Kidney capillary endothelial cell (primary cell): ENCODE measurements at places on chromosomes 7 and 10.
A peak's percentile ranks its signal among the peaks of the same experiment; 100 is the strongest.

DNA sequence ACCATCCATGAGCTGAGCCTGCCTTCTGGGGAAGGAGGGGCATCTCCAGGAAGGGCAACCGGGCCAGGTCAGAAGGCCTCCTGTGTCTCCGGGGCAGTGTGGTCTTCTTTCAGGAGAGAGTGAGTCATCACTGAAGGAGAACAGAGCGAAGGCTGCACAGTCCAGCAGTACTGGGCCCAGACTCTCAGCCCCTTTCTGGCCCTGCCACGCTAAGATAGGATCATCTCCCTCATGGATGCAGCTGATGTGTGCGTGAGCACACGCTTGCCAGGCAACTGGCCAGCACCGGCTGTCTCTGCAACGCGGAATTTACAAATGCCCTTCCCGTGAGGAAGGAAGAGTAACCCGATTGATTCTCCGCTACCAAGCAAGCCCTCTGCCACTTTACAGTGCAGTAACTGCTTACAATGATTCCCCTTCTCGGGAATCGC, 328.2 kb downstream of the TNS3 start:
- peak; percentile 53 for DNase-seq

GRCh38 chr10:127937915-127938463, 31.1 kb downstream of the PTPRE start:
- no peak for DNase-seq

- DNase-seq: no peak
These were observed 20.8 kb upstream of the ZNF862 start for GRCh38 chr7:149817301-149817771.

- no peak for DNase-seq
These were observed 69.1 kb downstream of the SRPK2 start for GRCh38 chr7:105319578-105319977.

DNA sequence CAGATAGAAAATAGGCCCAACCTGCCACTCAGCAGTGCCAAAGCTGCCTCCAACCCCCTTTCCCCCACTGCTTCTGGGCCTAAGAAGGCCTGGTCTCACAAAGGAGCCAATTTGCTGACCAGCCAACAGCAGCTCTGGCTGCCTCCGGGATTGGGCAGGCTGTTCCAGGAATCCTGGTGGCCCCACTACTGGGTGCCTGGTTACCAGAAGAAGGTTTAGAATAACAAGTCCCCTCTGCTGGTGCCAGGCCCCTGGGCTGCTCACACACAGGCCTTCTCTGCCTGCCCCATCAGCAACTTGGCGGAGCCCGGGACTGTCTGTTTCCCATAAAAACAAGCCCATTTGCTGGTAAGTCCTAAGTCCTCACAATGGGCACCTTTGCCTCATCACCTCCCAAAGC, 1.2 kb downstream of the PHKG1 start:
- DNase-seq: no peak

- peak; percentile 73 for DNase-seq
These were observed at the start of gene HHEX for GRCh38 chr10:92689663-92690210. TSS of gene HHEX (plus strand) at chr10:92689955. CDS start at chr10:92689987, 32 bp downstream.

DNA sequence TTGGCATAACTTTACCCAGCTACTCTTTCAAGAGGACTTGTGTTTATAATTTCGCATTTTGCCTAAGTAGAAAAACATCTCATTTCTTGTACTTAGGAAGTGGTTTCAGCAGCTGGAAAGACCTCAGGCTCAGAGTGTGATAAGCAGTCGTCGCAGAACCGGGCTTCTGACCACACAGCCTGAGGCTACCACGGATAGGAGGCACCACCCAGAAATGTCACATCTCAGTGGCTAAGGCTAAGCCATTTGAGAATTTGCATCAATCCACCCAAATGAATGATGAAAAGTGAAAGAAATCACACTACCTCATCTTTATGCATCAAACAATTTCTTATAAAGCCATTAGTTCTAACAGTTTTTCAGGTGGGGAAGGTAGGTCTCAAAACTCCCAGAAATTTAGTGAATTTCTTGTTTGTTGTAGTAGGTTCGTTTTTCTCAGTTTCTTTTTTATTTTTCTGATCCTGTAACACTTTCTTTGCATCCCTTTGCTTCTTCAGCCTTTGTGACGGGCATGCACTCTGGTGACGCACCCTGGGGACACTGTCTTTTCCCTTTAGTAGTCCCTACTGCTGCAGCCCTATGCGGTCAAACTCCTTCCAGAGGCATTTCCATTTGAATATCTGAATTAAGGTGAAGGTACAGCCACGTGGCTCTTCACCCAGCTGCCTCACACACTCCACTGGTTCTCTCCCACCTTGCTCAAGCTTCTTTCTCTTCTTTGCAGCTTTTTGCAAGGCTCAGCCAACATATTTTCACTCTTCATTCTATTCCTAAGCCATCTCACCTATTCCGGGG, 68.5 kb downstream of the MAP3K8 start:
- DNase-seq: no peak

GRCh38 chr7:70657989-70658632, 473.8 kb upstream of the GALNT17 start:
- no peak for DNase-seq

- no peak for DNase-seq
These were observed 54.6 kb downstream of the LHPP start for GRCh38 chr10:124516181-124516580.

DNA sequence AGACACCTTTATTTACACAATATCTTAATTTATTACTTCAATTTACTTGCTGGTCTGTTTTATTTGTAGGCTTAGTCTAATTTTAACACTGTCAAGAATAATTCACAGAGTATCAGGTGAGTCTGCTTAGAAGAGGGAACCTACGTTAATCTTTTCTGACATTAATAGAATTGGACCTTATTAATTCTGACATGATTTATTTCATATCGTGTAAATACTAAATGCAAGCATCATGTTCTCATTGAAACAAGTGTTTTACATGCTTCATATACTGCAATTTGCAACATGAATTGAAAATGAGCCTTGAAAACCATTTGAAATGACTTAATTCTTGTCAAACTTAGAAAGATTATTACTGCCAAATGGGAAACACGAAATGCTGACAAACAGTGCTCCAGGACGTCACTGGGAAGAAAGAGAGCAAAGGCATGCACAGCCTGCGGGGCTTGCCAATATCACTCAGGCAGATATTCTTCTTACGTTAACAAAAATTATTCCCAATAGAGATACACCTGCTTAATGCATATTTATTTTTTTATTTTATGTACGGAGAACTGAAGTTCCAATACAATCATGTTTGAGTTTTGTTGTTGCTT, 282.0 kb upstream of the AKR1E2 start:
- DNase-seq: no peak

DNA sequence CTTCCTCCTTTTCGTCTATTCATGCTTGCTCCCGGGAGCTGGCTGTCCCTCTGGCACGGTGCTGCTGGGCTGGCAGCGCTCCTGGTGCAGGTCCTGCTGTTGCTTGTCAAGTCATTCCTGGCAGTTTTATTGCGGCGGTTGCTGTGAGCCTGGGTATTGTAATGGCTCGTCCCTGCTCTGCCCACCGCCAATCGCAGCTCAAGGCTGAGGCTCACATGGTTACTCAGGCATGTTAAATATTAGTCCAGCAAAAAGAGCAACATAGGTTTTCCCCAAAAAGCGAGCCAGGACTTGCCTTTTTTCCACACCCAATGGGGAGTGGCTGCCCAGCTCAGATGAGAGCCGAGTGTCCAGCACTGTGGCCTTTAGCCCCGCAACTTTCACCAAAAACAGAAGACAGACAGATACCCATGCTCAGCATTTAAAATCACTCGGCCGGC, 492.9 kb upstream of the FOXK1 start:
- no peak for DNase-seq

DNA sequence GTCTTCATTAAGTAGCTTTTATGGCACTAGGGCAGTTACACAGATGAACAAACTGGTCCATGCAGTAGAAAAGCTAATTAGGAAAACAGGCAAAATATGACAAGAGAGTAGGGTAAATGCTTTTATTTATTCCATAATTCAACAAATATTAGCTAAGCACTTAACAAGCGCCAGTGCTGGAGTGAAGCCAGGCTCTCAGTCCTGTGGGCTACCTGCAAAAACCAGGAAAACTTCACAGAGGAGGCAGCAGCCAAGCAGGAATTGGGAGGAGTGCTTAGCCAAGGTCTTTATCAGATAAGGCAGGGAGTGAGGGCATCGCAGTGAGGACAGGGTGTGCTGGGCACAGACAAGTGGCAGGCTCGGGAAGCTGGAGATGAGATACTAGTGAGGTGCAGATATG, 4.9 kb upstream of the KAT6B start:
- no peak for DNase-seq

- no peak for DNase-seq
These were observed 4.3 kb downstream of the OR2A2 start for GRCh38 chr7:144113651-144114050.

GRCh38 chr10:24000271-24000813, 208.6 kb upstream of the KIAA1217 start:
- no peak for DNase-seq

- no peak for DNase-seq
These were observed 140.1 kb downstream of the GFRA1 start for GRCh38 chr10:116132780-116133399.

GRCh38 chr10:16960551-16960950, 143.3 kb upstream of the RSU1 start:
- DNase-seq: no peak

DNA sequence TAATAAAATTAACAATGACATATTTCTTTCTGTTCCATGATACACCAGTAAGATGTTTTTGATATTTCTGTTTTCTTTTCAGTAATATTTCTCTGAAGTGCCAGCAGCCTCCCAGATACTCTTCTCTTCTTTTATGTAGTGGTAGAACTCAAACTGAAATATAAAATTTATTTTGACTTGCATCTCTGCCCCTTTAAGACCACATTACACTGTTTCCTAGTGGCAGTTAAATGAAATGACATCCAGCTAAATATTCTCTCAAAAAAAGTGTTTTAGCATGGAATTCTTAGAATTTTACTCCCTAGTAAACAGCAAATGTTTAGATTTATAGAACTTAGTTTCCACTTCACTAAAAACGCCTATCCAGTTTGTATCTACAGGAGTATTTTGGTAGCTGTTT, 237.2 kb upstream of the MTPN start:
- no peak for DNase-seq

- DNase-seq: no peak
These were observed 154.9 kb downstream of the SDK1 start for GRCh38 chr7:3455806-3456595.

- DNase-seq: no peak
These were observed 32.9 kb upstream of the CCDC71L start for GRCh38 chr7:106693677-106694353.

GRCh38 chr10:121595806-121596688, 2.2 kb downstream of the FGFR2 start:
- DNase-seq: no peak

DNA sequence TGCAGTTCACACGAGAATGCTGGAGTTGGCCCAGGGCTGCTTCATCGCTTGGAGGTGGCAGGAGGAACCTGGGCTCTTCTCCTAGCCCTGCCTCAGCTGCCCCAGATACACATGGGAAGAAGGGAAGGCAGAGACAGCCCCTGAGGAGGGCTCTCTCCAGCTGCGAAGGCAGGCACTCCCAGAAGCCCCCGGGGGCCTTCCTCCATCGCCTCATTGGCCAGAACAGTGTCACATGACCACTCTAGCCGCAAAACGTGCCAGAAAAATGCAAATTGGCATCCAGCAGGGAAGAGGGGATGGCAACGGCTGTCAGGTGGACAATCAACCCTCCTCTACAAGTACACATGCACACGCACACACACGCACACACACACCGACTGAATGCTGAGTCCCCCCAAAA, 217.8 kb upstream of the FRMD4A start:
- no peak for DNase-seq

- no peak for DNase-seq
These were observed 259.7 kb downstream of the EXOC4 start for GRCh38 chr7:133512560-133512959.

DNA sequence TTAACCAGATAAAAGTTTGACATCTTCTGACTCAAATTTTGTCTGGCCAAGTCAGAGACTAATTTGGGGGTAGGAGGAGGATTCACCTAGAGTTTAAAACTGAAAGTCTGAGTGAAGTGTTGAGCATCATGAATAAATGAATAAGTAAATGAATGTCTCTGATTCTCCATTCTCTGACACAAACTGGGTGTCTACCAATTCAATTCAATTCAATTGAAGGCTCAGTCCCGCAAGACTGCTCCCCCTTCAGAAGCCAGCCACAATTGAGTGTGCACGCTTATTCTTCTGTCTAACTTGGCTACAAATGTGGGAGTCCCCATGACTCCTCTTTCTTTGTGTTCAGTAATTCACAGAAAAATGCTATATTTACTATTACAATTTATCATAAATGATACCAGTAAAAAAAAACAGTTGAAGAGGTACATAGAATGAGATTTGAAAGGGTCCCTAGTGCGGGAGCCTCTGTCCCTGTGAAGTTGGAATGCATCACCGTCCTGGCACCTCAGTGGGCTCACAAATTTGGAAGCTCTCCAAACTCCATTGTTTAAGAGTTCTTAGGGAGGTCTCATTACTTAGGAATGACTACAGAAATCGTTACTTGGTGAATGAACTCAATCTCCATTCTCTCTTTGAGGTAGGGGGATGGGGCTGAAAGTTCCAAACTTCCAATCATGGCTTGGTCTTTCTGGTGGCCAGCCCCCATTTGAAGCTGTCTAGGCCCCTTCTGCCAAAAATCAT, 243.7 kb upstream of the PHYHIPL start:
- no peak for DNase-seq

DNA sequence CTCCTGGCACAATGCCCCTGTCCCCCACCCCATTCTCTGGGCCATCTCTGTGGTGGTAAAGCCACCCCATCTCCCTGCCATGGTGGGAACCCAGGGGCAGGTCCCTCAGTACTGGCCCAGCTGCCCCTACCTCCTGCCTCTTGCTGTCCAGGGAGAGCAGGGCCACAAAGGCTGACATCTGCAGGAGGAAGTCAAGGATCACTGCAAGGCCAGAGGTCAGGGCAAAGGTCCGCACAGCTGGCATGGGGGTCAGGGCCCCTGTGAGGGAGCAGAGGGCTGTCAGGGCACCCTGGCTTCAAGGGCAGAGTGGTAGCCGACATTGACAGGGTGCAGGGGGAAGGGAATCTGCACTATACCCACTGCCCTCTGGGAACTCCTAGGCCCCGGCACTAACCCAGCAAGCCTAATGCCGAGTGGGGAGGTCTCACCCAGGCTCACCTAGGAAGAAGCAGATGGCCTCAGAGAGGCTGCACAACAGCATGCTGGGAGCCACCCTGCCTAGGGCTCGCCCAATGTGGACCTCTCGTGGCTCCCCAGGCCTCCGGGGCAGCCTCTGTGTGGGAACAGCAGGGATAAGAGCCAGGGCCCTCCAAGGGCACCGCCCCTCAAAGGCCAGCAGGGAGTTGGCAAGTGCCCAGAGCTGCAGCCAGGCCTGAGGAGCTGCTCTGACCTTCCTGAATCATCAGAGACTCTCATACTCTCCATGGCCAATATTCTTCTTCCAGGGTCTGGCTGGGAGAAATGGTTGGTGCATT, 7.7 kb downstream of the NPC1L1 start:
- DNase-seq: no peak

DNA sequence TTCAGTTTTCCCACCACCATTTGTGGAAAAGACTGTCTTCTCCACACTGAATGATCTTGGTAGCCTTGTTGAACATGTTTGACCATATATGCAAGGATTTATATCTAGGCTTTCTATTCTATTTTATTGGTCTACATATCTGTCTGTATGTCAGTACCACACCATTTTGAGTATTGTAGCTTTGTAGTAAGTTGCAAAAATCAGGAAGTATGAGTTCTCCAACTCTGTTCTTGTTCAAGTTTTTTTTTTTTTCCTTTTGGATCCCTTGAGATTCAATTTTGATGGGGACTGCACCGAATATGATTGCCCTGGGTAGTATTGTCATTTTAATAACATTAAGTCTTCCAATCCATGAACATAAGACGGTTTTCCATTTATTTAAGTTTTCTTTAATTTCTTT, 176.8 kb downstream of the DNAJC1 start:
- no peak for DNase-seq

- DNase-seq: no peak
These were observed 35.2 kb upstream of the FZD1 start for GRCh38 chr7:91228927-91229558.
